ENCODE measurements at places on chromosomes 16 and 17. TPM values are rescaled to one million over a fixed set of nuclear protein-coding genes. Genes with fewer than 3 reads are reported as not detected.

Gene C17orf107
- 4.4 TPM for total RNA-seq

Gene ENGASE
- total RNA-seq = 9.0 TPM

Gene VASN
- 73.5 TPM for total RNA-seq

Gene C16orf46
- 2.1 TPM for total RNA-seq

Gene DLX3
- total RNA-seq = 0.04 TPM

Gene PSMD7
- 87.9 TPM for total RNA-seq

Gene HOXB1
- not detected for total RNA-seq

Gene GPR179
- total RNA-seq = 0.07 TPM

Gene ALDH3A1
- not detected for total RNA-seq

Gene KPNB1
- total RNA-seq = 249 TPM

Gene SEPTIN12
- total RNA-seq = not detected

Gene ARHGAP44
- total RNA-seq = 5.9 TPM

Data from kidney epithelial cell (primary cell).